ENCODE measurements at places on chromosomes 11 and 22. TPM values are rescaled to one million over a fixed set of nuclear protein-coding genes. Genes with fewer than 3 reads are reported as not detected.

GRCh38 chr22:22110548-22111266, 128.1 kb upstream of the TOP3B start:
- no peak for DNase-seq

DNA sequence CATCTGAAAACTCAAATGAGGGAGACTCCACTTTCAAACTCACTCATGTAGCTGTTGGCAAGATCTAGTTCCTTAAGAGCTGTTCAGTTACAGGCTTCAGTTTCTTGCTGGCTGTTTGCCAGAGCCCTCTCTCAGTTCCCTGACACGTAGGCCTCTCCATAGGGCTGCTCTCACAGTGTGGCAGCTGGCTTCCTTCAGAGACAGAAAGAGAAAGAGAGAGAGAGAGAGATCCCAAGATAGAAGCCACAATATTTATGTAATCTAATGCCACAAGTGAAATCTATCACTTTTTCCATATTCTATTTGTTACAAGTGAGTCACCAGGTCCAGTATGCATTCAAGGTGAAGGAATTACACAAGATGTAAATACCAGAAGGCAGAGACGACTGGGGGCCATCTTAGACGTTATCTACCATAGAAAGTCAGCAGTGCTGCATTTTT, 168.8 kb downstream of the RCN1 start:
- DNase-seq = peak; percentile 57

- DNase-seq = no peak
Observed at GRCh38 chr11:76339221-76339620, 41.7 kb downstream of the THAP12 start.

DNA sequence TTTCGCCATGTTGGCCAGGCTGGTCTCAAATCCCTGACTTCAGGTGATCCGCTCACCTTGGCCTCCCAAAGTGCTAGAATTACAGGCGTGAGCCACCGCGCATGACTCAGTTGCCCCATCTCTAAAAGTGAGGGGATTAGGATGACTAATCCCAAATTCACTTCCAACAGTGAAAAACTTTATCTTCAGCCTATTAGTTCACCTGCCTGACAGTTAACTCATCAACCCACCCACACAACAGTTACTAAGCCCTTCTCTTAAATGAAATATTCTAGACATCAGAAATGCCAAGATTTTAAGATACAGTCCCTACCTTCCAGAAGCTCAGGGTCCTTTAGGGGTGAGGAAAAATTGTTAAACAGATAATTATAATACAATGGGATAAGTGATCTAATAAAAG, 2.0 kb upstream of the ANKRD42 start:
- no peak for DNase-seq

DNA sequence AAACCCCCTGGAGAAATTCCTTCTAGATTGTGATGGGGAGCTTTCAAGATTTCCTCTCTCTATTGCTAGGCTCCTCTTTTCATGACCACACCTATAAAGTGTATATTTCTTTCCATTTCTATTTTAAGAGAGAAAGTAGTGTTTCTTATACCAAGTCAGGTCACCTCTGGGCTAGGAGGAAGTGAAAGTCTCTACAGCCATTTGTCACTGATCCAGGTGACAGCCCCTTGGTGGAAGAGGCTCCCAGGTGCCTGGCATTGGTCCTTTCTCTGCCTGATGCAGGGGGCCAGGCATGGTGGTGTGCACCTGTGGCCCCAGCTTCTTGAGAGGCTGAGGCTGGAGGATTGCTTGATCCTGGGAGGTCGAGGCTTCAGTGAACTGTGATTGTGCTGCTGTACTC, 64.7 kb downstream of the DHCR7 start:
- DNase-seq = no peak

- DNase-seq = no peak
Observed at GRCh38 chr11:66713746-66714480, 15.1 kb downstream of the SPTBN2 start.

GRCh38 chr11:81497202-81497804, 1236.4 kb downstream of the FAM181B start:
- DNase-seq = no peak

GRCh38 chr11:100930185-100930778, 199.3 kb downstream of the PGR start:
- DNase-seq = no peak

GRCh38 chr11:115996808-115997188, 492.6 kb upstream of the CADM1 start:
- no peak for DNase-seq

DNA sequence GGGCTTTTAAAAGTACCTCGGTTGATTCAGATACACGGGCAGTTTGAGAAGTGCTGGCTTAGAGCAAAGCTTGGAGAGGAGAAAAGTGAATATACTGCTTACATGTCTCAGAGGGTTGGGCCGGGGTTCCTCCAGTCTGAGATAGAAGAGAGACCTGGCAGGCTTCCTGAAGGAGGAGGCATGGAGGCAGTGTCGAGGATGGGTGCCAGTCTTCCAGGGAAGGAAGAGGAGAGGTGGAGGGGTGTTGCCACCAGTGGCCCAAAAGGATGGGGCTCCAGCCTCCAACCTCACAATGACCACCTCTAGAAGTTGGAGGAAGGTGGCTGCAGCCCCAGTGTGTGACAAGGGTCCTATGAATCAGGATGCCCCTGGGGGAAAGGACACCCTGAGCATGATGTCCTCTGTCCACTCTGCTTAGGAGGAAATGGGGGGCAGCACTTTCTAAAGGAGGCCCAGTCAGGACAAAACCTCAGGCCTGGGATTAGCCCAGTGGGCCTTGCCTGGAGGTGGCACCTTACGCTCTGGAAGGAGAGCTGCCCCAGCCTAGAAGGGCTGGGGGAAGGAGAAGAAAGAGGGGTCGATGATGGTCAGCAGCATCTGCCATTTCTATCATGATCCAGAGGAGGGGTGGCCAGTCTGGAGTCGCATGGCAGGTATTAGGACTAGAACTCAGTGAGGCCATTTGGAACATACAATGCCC, 65.2 kb downstream of the CD82 start:
- DNase-seq = no peak

DNA sequence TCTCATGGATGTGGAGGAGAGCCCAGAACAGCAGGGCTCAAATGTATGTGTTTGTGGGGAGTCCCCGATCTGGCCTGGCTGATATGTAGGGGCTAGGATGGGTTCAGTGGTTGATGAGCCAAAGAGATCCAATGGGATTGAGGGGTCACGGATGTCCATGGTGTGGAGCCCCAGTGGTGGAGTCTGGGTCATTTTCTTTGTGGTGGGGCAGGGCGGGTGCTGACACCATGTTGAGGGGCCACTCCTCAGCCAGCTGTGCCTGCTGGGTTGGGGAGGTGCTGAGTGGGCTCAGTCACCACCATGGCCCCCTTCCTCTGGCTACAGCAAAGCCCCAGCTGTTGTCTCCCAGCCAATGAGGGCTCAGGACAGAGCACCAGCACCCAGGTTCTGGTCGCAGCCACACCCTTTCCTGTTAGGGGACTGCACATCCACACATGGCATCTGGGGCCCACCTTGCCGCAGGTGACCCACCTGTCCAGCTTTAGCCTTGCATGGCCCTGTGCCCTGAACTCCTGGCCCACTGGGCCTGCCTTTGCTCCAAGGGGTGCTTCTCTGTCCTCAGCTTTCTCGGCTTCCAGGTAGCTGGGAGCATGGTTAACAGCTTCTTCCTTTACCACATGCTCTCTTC, 3.2 kb upstream of the GNAZ start:
- no peak for DNase-seq

GRCh38 chr11:102451681-102452460, 694 bp downstream of the TMEM123 start:
- DNase-seq = peak; percentile 51

GRCh38 chr22:20395907-20396287, 1.9 kb downstream of the ZNF74 start:
- no peak for DNase-seq

GRCh38 chr22:25405841-25406509, 158.5 kb upstream of the GRK3 start:
- no peak for DNase-seq

DNA sequence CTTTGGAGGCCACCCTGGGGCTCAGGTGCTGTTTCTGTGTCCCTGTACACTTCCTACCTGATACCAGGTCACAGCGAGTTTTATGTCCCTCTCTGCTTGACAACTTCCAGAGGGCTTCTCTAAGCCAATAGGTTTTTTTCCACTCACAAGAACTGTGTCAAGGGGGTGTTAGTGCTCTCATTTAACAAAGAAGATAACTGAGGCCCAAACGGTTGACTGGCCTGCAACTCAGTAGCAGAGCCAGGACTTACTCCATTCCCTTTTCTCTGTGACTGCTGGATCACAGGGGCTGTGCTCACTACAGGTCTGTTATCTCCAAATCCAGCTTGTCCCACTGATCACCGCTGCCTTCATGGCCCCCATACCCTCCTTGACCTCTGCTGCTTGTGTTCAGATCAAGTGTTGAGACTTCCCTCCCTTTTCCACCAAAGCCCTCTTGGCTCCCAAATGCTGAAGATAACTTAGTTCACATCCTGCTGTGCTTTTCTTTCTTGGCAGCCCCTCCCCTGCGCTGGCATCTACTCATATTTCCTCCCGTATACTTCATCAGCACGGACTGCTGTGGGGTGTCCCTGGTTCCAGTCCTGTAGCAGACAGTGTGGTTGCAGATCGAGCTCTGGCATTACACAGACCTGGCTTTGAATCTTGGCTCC, 41.3 kb downstream of the POU2F3 start:
- no peak for DNase-seq

DNA sequence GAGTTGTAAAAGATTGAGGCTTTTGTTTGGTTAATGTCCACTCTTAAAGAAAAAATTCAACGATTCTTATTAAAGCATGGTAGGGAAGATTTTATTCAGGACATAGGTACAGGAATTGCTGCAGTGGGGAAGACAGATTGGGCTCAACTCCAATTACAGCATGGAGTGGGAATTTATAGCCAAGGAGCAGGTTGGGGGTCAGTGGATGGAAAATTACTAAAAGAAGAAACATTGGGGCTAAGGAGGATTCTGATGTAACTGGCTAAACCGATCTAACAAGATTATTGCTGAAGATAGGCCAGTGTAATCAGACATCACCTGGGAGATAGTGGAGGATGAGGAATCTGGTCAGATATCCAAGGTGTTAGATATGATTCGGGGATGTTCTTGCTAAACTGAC, 97.4 kb downstream of the FAR1 start:
- DNase-seq = no peak

- DNase-seq = no peak
Observed at GRCh38 chr11:120867531-120867930, 156.4 kb upstream of the TBCEL start.

GRCh38 chr22:44012162-44012561, 11.9 kb upstream of the PARVB start:
- no peak for DNase-seq

DNA sequence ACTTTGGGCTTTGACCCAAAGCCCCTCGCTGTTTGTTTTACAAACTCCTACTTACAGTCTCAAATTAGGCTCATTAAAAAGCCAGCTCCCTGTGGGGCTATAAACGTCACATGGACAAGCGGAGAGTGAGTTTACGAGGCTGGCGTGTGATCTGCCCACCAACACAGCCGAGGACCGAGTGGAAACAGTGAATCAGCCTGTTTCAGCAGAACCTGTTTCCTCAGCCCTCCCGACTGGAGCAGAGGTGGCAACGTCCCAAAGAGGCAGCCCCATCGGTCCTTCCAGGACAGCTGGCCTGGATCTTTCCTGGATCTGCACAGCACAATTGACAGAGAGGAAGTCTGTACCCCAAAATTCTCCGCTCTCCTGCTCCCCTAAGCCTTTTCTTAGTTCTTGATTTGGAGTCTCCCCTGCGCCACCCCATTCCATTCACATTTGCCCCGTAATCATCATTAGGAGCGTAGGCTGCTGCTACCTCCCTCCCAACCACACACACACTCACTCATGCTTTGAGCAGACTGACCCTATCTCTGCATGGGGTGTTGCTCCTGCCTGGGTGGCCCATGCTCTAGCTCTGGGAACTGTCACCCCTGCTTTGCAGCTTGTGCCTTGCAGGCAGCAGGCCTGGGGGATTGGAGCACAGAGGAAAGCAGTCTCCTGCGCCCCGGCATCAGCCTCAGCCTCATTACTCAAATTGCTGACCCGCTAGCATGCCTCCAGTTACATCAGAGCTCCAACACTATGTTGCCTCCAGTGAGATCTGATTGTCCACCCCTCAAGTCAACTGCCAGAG, 117.8 kb downstream of the NAT10 start:
- no peak for DNase-seq

- no peak for DNase-seq
Observed at GRCh38 chr11:555780-556661, 4.5 kb downstream of the LMNTD2 start.

GRCh38 chr11:2849994-2850770, 35.4 kb downstream of the CDKN1C start:
- DNase-seq = no peak

DNA sequence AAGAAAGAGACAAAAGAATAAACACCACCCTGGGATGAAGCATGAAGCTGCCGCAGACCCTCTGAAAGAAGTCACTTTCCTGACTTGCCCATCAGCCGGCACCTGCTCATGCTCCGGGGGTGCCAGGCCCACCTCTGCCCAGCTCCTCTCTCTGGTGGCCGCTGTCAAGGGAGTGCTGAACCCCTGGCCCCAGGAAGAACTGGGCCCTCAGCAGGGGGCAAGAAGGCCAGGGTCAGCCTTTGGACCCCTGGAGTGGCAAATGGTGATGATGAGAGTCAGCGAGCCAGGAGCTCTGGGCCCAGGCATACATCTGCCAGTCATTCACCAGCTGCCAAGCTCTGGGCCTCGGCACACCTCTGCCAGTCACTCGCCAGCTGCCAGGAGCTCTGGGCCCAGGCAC, 17.4 kb downstream of the TTLL8 start:
- DNase-seq = no peak

GRCh38 chr11:45942381-45942780, 19.9 kb downstream of the LARGE2 start:
- DNase-seq = no peak

DNA sequence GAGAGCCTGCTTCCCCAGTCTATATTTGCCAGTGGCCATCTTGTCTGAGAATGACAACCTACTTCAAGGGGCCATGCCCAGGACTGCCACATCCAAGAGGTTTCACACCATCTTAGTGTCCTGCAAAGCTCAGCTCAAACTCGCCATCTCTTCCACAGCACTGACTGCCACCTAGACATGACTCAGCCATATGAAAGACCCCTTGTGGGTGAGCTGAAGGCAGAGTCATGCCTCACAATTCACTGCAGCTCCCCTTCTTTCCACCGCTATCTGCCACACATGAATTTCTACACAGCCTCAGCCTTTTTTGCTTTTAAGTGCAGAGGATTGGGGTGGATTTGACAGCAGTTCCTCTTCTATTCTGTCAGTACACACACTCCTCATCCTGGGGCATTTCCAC, 127.5 kb downstream of the GALNT18 start:
- no peak for DNase-seq

PVALB gene
- polyA plus RNA-seq = 3.7 TPM

VSTM5 gene
- polyA plus RNA-seq = 2.9 TPM

NRGN gene
- 12.0 TPM for polyA plus RNA-seq

ANO5 gene
- 3.9 TPM for polyA plus RNA-seq

FOLR3 gene
- 2.8 TPM for polyA plus RNA-seq

KIF18A gene
- polyA plus RNA-seq = 13.0 TPM

ANO1 gene
- 12.7 TPM for polyA plus RNA-seq

MRGPRX4 gene
- not detected for polyA plus RNA-seq

FOLR1 gene
- 50.6 TPM for polyA plus RNA-seq

ANO9 gene
- 6.4 TPM for polyA plus RNA-seq

MMP27 gene
- polyA plus RNA-seq = not detected

GAB4 gene
- not detected for polyA plus RNA-seq

NKAPD1 gene
- 59.2 TPM for polyA plus RNA-seq

All from right renal cortex interstitium (tissue), 3 donors.